Spinal cord (tissue), 10 donors: ENCODE measurements at places on chromosomes 3 and 15. TPM values are rescaled to one million over a fixed set of nuclear protein-coding genes. Genes with fewer than 3 reads are reported as not detected.

The IGSF10 gene
- 3.7 TPM for polyA plus RNA-seq

The CELF6 gene
- 18.2 TPM for polyA plus RNA-seq

The ZBTB47 gene
- polyA plus RNA-seq = 59.5 TPM

The ENTPD3 gene
- polyA plus RNA-seq = 10.0 TPM

The FANCD2OS gene
- polyA plus RNA-seq = not detected

The SACM1L gene
- polyA plus RNA-seq = 56.1 TPM

The CACNA2D2 gene
- polyA plus RNA-seq = 49.6 TPM

The DUOX1 gene
- polyA plus RNA-seq = 3.3 TPM

The CCDC39 gene
- polyA plus RNA-seq = 8.4 TPM

The DTX3L gene
- polyA plus RNA-seq = 8.5 TPM

The GBE1 gene
- 14.0 TPM for polyA plus RNA-seq

The ADPRH gene
- 2.7 TPM for polyA plus RNA-seq

The ASB14 gene
- 1.4 TPM for polyA plus RNA-seq

The PLS1 gene
- 3.4 TPM for polyA plus RNA-seq

The PTPRG gene
- 54.9 TPM for polyA plus RNA-seq

The C3orf22 gene
- 0.17 TPM for polyA plus RNA-seq

The LEKR1 gene
- polyA plus RNA-seq = 1.9 TPM

The IRAK2 gene
- 4.8 TPM for polyA plus RNA-seq

The EBLN2 gene
- 1.3 TPM for polyA plus RNA-seq

The SLC24A5 gene
- polyA plus RNA-seq = 1.9 TPM

The GOLGA8M gene
- polyA plus RNA-seq = 1.7 TPM

The PGBD4 gene
- polyA plus RNA-seq = 2.3 TPM

The LXN gene
- 11.6 TPM for polyA plus RNA-seq

The ACP3 gene
- polyA plus RNA-seq = 0.63 TPM

The NTRK3 gene
- 68.1 TPM for polyA plus RNA-seq

The SPSB4 gene
- polyA plus RNA-seq = 20.5 TPM

The CD276 gene
- 125 TPM for polyA plus RNA-seq

The KIF7 gene
- 11.5 TPM for polyA plus RNA-seq

The SKOR1 gene
- 17.0 TPM for polyA plus RNA-seq

The TAGLN3 gene
- 171 TPM for polyA plus RNA-seq

The PARP15 gene
- polyA plus RNA-seq = 0.44 TPM

The ITIH3 gene
- polyA plus RNA-seq = 6.2 TPM

The HPS3 gene
- polyA plus RNA-seq = 21.6 TPM

The LDHAL6B gene
- 0.32 TPM for polyA plus RNA-seq

The RNU5B-1 gene
- polyA plus RNA-seq = not detected

The RBPMS2 gene
- 6.3 TPM for polyA plus RNA-seq

The DUOX2 gene
- polyA plus RNA-seq = not detected

The PHLDB2 gene
- 8.0 TPM for polyA plus RNA-seq

The CHDH gene
- polyA plus RNA-seq = 8.6 TPM

The MYO9A gene
- 24.8 TPM for polyA plus RNA-seq

The PATL2 gene
- 0.38 TPM for polyA plus RNA-seq

The LSMEM2 gene
- polyA plus RNA-seq = 0.43 TPM

The GNAT1 gene
- 0.72 TPM for polyA plus RNA-seq

The MELTF gene
- polyA plus RNA-seq = 9.4 TPM

The SLC2A2 gene
- 0.27 TPM for polyA plus RNA-seq

The CPN2 gene
- not detected for polyA plus RNA-seq

The ITGA11 gene
- polyA plus RNA-seq = 5.7 TPM

The CRABP1 gene
- 539 TPM for polyA plus RNA-seq

The AHSG gene
- 0.42 TPM for polyA plus RNA-seq

The NLGN1 gene
- 18.9 TPM for polyA plus RNA-seq

The SRGAP3 gene
- 71.9 TPM for polyA plus RNA-seq

The SNTN gene
- polyA plus RNA-seq = 0.24 TPM
